ENCODE measurements at places on chromosomes 11 and 22.

- DNase-seq, result no peak
Measured at GRCh38 chr11:111093061-111093460, 152.5 kb upstream of the POU2AF2 start.

GRCh38 chr11:44464741-44465140 is 100.7 kb upstream of the CD82 start:
- DNase-seq, result no peak

GRCh38 chr22:41446057-41446501 is 522 bp downstream of the TOB2 start:
- DNase-seq, result no peak

DNA sequence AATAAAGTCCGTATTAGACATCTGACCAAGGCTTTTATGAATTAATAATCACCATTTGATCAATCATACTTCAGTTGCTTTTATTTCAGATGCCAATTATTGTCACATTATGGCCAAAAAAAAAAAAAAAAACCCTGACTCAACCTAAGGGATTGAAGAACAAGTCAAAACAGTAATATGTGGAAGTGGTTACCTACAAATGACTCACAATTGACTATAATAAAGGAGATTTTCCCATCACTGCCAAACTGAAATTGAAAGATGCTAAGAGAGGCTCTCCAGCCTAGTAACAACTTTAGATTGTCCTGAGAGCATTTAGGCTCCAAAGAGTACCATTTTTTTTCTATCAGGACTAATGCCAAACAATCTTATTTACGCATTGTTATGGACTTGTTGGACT is 35.2 kb downstream of the SOX6 start:
- DNase-seq, result no peak

GRCh38 chr11:127995921-127996320 is 591.4 kb downstream of the ETS1 start:
- no peak for DNase-seq

DNA sequence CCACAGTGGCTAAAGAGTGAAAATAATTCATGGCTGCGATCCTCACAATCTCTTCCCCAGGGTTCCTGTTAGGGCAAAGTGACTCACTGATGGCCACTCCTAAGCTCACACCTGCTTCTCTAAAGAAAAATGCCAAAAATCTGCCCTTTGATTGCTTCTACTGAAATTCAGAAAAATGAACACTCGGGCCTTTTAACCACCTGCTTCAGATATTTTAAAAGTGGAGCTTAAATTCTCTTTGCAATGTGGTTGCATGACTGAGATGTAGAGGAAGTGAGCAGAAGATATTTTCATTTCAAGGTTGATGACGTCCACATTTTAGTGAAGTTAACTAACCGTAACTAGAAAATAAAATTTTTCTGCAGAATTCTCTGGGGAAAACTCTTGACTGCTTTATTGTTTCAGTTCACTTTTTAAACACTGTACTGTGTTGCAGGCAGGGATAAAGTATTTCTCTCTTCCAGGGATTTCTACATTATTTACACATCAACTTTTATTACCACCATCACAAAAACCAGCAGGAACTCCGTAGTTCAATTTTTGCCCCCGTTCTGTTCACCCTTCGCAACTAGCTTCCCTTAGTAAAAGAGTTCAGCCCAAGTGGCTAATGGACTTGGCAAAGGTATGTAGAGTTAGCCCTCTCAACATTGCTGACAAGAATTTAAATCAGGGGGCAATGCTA is 8.5 kb downstream of the RAB30 start:
- no peak for DNase-seq

GRCh38 chr11:124190298-124191139 is 7.4 kb downstream of the OR10D3 start:
- DNase-seq, result no peak

DNA sequence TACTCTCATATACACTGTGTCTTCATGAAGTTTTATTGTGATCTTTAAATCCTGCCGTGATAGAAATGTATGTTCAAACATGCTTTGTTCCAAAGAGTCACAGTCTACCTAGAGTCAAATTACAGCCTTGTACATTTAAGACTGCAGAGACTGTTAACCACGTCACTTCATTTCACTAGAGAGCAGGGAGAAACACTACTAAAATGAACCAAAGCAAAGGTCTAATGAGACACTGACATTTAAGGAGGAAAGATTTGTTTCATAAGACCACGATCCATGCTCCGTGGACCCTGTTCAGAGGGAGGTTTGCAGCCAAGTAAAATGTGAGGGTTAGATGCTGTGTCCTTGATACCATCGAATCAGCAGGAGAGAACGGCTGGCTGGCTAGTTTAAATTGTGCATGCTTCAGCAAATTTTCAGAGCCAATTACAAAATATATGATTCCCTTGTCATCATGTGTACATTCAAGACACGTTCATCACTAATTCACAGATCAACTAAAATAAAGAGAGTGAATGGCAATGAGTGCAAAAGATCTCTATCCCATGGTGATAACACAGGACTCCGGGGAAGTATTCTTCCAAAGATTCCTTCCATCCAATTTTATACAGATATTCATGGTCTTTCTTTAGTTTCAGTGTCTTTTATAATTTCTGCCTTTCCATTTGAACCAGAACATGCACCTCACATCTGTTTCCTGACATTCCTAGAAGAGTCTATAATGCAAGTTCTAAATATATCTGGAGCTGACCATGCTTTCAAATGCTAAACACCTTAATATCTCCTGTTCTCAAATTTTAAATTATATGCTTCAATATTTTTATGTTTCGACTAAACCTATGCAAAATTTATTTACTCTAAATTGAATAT is 960.9 kb upstream of the FAT3 start:
- no peak for DNase-seq

DNA sequence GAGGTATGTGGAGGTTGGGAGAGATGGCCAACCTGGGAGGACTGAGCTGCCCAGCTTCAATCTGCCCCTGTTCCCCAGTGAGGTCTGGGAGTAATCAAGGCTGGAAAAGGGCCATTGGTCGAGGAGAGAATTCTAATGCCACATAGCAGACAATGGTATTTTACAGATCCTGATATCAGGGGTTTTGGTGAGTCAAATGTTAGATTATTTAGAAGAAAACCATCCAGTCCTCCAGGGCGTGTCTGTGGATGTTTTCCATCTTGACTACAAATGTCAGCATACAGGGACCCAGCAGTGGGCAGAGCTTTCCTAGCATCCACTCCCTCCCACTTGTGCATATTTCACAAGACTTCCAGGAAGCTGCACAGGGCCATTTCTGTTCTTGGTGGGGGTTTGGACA is 107.9 kb downstream of the SCN3B start:
- no peak for DNase-seq

- DNase-seq, result no peak
Measured at GRCh38 chr22:46035380-46035741, 58.4 kb upstream of the WNT7B start.

- DNase-seq, result no peak
Measured at GRCh38 chr11:78019808-78020207, 3.3 kb downstream of the KCTD14 start.

- peak; percentile 82 for DNase-seq
Measured at GRCh38 chr11:27362749-27363575, at the start of gene CCDC34. TSS of gene CCDC34 (minus strand) at chr11:27363215. CDS start at chr11:27363194, 21 bp downstream.

- DNase-seq, result no peak
Measured at GRCh38 chr22:28736301-28737155, 5.1 kb downstream of the CHEK2 start.

GRCh38 chr11:131354251-131354701 is 16.1 kb upstream of the NTM start:
- DNase-seq, result no peak

DNA sequence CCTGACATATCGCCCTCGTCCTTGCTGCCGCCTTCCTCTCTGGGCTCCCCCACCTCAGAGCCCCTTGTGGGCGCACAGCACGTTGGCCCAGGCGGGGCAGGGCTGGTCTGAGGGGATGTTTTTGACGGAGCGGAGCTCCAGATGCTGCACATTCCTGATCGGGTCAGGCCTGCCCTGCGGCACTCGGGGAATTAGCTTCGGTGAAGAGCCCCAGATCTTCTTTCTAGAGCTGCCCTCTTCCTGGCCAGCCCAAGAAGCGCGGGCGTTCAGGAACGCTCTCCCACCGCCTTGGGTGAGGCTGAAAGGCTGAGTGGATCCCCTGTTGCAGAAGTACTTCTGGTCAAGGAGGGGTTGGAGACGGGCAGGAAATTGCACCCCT is 12.1 kb downstream of the YPEL4 start:
- DNase-seq, result no peak

DNA sequence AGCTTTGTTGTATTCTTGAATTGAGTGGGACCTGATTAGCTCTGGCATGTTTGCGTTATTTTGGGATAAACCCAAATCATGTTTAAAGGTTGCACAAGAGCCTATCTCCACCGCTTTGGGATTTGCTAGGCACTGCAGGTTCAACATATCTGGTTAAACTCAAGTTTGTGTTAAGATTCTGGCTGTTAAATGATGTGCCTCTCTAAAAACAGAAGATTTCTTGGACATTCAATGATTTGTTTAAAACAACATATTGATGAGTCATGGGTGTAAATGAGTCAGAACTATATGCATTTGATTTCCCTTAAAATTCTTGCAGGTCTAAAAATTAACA is 67.4 kb downstream of the AMOTL1 start:
- no peak for DNase-seq

- no peak for DNase-seq
Measured at GRCh38 chr11:68302670-68303069, 9.7 kb upstream of the LRP5 start.
